GOT3 (cell line): ENCODE measurements at places on chromosomes 13 and 19.

DNA sequence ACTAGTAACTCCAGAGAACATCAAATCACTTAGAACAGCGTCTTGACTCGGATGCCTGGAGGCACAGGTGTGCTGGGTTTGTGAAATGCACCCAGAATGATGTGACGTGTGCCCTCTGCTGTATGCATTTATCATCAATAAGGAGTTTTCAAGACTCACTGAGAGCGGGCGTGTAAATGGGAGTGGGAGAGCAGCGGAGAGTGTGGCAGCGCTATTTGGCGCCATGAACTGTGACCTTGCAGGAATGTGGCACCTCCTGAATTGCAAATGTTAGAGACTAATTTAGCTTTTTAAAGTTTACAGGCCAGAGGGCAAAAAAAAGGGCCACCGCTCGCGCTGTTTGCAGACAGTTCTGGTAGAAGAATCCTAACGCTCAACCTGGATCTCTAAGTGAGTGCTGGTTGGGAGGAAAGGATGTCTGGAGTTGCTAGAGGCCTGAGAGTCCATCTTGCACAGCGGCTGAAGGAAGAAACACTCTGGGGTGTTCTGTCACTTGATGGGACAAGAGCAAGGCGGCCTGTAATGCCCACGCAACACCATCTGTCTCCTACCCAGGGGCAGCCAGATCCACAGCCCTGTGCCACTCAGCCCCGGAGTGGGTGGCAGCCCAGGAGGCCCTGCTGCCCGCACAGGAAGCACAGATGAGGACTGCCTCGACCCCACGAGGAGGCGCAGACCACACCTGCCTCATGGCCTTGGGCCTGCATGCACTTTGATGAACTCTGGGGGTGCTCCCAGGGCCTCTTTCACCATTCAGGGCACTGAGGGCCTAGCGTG lies 19.7 kb downstream of the RANBP3 start:
- no peak for DNase-seq

GRCh38 chr13:99959540-99960230 lies 11.9 kb downstream of the ZIC5 start:
- DNase-seq, result no peak

GRCh38 chr19:50344661-50345318 lies 15.6 kb upstream of the KCNC3 start:
- no peak for DNase-seq

- DNase-seq, result no peak
Observed at GRCh38 chr19:38485541-38486285, 52.2 kb downstream of the RYR1 start.

GRCh38 chr13:59447846-59448620 lies 715.7 kb downstream of the DIAPH3 start:
- DNase-seq, result no peak

DNA sequence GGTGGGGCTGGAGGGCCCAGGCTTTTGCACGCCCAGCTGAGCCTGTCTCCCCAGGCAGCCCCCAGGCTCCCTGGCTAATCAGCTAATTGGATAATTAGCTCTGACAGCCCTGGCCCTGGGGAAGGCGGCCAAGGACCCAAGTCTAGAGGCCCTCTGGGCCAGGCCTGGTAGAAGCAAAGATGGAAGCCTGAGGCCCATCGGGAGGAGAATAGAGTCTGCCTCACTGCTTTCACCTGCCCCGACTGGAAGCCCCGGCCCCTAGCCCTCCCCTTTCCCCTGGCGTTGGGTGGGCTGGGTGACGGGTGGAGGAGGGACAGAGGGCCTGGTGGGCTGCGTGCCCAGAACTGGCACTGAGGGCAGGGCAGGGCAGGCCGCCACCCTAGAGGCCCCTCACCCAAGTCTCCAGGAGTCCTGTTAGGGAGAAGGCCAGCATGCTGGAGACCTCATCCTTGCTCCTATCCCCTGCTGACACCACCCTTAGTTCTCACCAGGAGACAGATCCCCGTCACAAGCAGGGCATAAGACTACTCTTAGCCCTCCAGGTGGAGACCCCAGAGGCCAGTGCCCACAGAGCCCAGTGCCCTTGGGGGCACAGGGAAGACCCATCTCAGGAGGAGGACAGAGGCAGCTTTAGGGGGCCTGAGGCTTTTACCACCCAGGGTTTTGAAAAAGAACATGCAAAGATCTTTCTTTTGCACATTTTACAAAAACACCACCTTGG lies 12.0 kb downstream of the LYL1 start:
- no peak for DNase-seq

GRCh38 chr13:53126841-53127245 lies 98.2 kb downstream of the OLFM4 start:
- DNase-seq, result no peak
